ENCODE measurements at places on chromosomes 11 and 22.

DNA sequence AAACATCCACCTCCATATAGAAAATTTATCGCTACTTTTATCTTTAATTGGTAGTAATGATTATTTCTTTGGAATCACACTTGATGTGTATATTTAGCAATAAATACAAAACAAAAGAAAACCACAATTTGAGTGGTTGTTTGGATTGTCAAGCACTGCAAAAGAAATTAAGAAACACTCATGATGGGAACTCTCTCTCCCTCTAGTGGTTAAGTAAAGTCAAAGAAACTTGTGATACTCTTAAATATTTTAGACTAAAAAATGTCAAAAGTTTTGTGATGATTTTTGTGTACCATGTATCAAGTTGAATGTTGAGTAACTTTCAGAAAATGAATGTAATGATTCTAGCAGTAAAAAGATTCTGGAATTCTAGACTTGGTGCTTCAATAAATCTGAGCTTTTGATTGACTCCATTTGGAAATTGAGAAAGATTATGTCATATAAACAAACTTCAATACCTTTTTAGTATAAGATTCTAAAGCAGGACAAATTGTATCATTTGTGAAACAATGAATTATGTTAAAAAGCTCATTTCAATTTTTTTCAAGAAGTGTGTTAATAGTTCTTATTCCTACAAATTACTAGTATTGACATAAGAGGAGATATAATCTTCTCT, 20.8 kb downstream of the MUC15 start:
- no peak for DNase-seq

DNA sequence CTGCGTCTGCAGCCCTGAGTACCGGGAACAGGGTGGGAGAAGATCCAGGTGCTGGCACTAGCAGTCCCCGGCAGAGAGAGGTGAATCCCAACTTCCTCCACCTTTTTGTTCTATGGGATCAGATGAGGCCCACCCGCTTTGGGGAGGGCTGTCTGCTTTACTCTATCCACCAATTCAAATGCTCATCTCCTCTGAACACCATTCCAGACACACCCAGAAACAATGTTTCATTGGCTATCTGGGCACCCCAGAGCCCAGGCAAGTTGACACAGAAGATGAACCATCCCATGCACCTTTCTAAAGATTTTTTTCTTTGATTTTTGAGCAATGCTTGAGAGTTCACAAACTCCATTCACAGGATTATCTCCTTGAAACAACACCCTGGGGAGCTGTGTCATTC, 78.0 kb downstream of the PARVB start:
- no peak for DNase-seq

GRCh38 chr22:38423512-38424503, 31.2 kb downstream of the KCNJ4 start:
- DNase-seq, result no peak

DNA sequence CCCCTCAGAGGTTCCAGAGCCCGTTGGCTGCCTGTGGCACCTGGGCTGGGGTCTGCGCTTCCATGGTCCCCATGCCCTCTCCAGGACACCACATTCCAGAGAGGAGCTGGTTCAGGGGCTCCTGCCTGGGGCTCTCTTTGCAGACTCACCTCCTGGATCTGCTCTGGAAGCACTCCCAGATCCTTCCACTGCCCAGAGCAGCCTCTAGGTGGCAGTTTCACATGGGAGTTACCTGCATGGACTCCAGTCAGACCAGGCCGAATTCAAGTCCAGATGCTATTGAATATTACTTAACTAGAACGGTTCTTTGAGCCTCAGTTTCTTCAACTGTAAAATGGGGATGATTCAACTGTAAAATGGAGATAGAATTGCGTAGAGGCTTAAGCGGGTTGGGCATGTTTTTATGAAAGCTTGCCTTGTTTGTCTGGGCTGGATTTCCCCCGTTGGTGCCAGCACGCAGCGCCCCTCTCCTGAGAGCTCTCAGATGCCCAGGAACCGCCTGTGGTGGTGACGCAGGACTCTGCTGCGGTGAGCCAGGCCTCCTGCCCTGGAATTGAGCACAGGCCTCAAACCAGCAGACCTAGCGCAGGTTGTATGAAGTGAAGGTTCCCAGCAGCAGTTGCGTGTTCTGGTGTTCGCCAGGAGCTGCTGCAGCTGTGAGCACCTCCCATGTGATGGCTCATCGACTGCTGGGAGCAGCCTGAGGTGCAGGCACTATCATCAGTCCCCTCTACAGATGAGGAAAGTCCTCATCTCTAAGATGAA, 44.2 kb downstream of the LMO1 start:
- no peak for DNase-seq

DNA sequence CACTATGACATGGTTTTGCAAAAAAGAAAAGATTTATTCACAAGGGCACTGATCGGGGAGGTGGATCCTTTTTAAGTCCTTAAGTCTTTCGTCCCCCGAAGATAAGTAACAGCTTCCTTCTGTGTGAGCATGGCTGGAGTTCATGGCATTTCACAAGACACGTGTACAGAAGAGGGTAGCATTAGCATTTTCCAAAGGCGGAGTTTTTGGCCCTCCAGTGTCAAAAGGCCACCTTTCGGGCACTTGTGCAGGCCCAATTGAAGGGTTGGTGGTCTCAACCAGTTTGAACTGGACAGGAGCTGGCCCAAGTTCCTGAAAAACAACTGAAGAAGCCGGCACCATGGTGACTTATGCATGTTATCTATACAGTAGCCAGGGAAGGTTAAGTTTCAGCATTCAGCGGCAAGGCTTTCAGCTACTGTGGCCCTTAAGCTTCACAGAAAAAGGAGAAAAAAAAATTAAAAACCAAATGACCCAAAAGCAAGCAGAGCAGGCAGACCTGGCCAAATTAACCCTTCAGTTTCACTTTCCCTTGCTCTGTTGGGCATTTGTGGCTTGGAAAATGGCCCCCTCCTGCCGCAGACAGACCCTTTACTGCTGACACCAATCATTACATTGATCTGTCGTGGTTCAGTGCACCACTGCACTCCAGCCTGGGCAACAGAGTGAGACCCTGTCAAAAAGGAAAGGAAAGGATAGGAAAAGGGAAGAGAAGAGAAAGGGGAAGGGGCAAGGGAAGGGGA, 18.7 kb downstream of the ZNF74 start:
- DNase-seq, result no peak

DNA sequence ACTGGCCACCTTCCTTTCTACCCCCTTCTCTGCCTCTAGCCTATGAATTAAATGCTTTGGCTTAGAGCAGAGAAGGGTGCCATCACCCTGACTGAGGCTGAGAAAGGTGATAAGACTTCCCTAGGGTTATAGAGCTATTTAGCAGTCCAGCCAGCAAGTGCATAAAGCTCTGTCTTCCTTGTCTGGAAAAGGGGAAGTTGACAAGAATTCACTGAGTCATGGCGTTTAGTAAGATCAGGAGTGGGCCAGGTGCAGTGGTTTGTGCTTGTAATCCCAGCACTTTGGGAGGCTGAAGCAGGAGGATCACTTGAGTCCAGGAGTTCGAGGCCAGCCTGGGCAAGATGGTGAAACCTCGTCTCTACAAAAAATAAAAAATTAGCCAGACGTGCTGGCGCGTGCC, 63.1 kb downstream of the LHFPL7 start:
- no peak for DNase-seq

DNA sequence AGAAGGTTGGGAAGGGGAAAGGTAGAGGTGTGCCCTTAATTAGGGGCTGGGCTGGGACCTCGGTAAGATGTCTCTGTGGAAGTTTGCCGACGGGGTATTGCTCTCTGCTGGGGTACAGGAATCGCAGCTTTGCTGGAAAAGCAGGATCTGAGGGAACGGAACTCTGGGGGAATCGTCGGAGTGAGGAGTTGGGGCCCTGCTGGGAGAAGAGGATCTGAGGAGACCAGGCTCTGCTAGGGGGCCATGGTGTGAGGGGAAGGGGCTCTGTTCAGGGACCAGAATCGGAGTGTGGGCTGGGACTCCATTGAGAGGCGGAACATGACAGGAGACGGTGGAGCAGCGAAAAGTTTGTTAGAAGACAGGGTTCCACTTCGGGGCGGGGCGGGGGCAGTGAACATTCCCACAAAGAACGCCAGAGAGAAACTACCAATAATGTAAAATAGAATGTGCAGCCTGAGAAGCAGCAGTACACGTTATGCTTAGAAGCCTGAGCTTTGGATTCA, 456 bp downstream of the AAMDC start:
- no peak for DNase-seq

DNA sequence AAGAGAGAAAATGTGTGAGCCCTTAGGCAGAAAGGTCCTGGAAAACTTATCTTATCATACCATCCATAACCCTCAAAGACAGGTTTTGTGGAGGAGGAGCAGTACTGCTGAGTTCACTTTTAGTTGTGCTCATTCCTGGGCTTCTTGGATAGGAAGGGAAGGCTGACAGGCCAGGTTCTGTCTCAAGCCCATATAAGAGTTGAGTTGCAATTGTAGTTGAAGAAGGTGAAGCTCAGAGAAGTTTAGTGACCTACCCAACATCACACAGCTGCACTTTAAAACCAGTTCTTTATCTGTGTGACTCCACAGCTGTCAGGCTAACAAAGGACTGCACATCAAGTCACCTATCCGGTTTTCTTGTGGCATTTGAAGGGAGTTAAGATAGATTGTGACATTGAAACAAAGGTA, 13.0 kb downstream of the TEAD1 start:
- DNase-seq, result no peak

GRCh38 chr11:123773959-123774358, 19.6 kb upstream of the OR6X1 start:
- no peak for DNase-seq

GRCh38 chr22:46366327-46366731, 30.8 kb downstream of the TRMU start:
- no peak for DNase-seq

GRCh38 chr22:35440129-35440528, 40.2 kb downstream of the MCM5 start:
- no peak for DNase-seq

DNA sequence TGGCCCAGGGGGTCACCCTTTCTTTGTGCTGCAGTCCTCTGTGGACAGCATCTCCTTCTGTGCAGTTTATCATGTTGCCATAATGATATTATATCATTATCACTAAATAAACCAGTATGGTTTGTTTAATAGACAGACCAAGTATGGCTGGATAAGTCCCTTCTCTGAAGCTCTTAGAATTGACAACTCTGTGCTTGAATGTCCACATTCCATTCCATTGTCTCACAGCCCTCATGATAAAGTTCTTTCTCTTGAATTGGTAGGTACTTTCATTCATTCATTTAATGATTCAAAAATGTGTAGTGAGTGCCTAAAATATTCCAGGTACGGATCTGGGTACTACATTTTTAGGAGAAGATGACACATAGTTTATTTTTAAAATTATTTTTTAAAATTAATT, 7.8 kb downstream of the RPS6KA4 start:
- DNase-seq, result no peak

GRCh38 chr11:419248-420005, 4.6 kb upstream of the SIGIRR start:
- DNase-seq, result no peak

DNA sequence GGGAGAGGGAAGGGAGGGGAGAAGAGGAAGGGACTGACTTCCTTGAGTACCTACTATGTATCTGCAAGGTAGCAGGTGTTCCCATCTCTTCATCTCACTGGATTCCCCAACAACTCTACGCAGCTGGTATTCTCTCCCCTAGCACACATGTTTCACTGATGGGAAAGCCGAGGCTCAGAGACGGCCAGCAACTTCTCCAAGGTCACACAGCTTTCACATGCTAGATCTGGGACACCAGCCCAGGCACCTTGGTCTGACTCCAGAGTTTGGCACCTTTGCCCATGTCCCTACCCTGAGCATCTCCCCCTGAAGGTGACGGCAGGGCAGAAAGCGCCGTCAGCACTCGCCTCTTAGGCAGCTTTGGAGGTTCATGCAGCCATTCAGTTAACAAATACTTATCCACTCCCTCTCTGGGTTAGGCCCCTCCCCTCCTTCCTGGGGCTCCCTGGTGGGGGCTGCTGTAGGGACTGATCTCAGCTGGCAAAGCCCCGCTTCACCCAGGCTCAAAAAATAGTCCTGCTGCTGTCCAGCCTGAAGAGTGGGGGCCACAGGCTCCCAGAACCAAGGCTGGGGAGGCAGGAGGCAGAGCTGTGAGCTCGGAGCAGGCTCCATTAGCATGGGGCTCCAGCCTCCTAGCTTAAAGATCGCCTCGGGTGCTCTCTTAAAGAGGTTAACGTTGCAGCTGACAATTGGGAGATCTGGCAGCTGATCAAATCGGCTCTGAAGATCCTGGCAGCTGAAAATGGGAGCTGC, 79.4 kb downstream of the IGLL1 start:
- no peak for DNase-seq

GRCh38 chr11:4826425-4826824, 5.3 kb downstream of the OR51F2 start:
- no peak for DNase-seq
